ENCODE measurements at places on chromosomes 3 and 15. TPM values are rescaled to one million over a fixed set of nuclear protein-coding genes. Genes with fewer than 3 reads are reported as not detected.

Gene OSTN
- total RNA-seq, result not detected

Gene LTF
- total RNA-seq, result 0.09 TPM

Gene HEXA
- total RNA-seq, result 47.8 TPM

Gene ARGFX
- not detected for total RNA-seq

Gene CCPG1
- total RNA-seq, result 61.0 TPM

Gene PP2D1
- not detected for total RNA-seq

Gene CHRNA5
- 2.6 TPM for total RNA-seq

Gene GABRG3
- total RNA-seq, result not detected

Gene COL8A1
- total RNA-seq, result 686 TPM

Gene GOLGA8B
- total RNA-seq, result 10.7 TPM

Gene VPS39
- total RNA-seq, result 29.4 TPM

Gene CRTAP
- 187 TPM for total RNA-seq

Gene SYNPR
- total RNA-seq, result not detected

Gene SPTBN5
- 10.5 TPM for total RNA-seq

Gene AP3S2
- 33.6 TPM for total RNA-seq

Gene TKT
- 448 TPM for total RNA-seq

Gene TMEM266
- not detected for total RNA-seq

Gene CHRNA7
- 1.8 TPM for total RNA-seq

Gene KIF15
- total RNA-seq, result 12.7 TPM

Gene MYO5C
- total RNA-seq, result 7.0 TPM

Gene GNL3
- 123 TPM for total RNA-seq

Gene ZNF80
- not detected for total RNA-seq

Gene GOLGA6D
- not detected for total RNA-seq

Gene CYP8B1
- not detected for total RNA-seq

Gene CCRL2
- 4.7 TPM for total RNA-seq

Gene IL12A
- 0.47 TPM for total RNA-seq

Gene PDCD6IP
- total RNA-seq, result 108 TPM

Gene CCDC32
- total RNA-seq, result 20.9 TPM

Gene GOLGA8T
- not detected for total RNA-seq

Gene DPH3
- total RNA-seq, result 16.5 TPM

Gene CCK
- total RNA-seq, result not detected

Gene RHOV
- total RNA-seq, result under 0.01 TPM

Data from endothelial cell of coronary artery (primary cell).